Stimulated activated naive CD4-positive, alpha-beta T cell treated with Interleukin-2 at 50 U/mL for 16 hours (primary cell): ENCODE measurements at places on chromosomes 12 and 14.

DNA sequence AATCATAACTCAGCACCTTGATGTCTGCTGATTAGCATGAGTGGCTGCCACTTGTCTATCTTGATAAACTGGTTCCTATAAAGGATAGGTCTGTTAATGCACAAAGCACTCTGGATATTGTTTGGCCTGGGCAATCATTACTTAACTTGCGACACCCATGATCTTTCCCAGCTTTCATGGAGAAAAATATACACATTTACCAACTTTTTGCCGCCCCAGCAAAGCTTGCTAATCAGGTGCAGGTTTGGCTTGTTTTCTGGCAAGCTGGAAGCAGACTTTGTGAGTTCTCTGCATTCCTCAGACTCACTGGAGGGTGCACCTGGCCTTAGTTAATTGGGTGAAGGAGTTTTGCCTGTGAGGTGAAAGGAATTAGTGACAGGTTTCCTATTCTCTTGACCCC is 1126.4 kb upstream of the FLRT2 start:
- DNase-seq, result no peak

DNA sequence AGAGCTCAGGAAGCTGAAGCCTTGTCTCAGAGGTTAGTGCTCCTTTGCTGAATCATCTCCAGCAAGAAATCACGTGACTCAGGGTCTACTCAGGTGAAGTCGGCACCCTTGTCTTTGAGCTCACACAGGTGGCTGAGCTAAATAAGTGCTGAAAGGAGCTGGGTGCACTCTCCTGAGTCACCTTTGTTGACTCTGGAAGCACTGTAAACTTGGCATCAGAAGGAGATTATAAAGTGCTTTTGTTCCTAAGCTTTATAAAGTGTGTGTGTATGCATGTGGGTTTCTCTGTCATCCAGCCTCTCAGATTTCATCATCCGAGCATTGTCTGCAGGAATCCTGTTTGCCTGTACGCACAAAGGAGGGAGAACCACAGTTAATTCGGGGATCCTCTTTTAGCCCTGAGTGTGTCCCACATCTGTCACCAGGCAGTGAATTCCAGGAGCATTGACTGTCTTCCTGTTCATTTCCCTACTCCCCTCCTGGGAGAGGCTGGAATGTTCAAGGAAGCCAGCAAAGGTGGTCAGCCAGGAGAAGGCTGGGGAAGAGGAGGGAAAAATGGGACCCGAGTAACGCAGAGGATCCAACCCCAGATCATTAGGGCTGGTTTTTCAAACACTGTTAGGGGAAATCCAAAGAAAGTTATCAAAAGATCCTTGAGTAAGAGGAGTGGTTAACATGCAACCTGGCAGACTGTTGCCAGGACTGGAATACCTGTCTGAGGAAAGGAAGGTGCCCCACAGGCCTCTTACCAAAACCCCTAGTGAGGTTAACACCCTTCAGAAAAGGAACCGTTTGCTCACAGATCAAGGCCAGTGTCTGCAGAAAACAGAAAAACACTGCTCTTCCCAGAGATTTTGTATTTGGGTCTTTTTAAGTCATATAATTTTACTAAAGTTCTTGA is 157.5 kb upstream of the HIF1A start:
- peak; percentile 26 for DNase-seq

GRCh38 chr14:50285861-50286260 is 26.2 kb downstream of the L2HGDH start:
- DNase-seq, result no peak

DNA sequence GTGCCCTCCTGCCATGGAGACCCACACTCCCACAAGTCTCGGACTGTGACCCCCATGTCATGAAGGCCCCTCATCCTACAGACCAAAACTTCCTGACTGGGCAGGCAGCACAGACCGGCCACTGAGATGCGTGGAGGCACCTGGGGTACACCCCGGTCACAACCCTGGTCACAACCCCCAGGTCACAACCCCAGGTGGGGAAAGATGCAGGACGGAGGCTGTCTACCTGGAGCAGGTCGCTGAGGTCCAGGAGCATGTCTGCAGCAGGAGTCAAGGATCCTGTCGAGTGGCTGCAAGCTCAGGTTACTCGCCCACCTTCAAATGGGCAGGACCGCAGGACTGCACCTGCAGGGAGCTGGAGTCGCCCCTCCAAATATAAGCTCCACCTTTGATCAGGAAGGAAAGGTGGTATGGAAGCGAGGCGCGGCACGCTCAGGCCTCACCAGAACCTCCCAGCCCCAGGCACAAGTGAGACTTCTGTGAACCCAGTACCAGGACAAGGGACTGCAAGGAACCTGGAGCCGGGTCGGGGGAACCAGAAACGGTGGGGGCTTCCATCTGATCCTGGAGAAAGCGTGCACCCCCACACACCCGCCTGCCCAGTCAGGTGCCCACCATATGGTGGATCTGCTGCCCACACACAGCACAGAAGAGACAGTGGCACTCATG is 8.1 kb downstream of the BTBD6 start:
- DNase-seq, result no peak

DNA sequence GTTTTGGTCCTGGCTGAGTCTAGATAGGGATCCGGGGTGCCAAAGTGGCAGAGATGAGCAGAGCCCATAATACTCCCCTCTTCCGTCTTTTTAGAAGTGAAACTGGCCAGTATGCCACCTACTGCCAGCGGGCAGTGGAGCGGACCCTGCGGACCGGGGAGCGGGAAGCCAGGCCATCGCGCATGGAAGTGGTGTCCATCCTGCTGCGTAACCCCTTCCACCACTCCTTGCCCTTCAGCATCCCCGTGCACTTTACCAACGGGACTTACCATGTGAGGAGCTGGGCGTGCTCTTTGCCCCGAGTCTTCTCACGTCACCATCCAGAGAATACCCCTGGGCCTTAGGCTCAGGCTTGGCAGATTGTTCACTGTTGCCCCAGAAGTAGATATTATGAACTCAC is 21.0 kb downstream of the PIGH start:
- no peak for DNase-seq

DNA sequence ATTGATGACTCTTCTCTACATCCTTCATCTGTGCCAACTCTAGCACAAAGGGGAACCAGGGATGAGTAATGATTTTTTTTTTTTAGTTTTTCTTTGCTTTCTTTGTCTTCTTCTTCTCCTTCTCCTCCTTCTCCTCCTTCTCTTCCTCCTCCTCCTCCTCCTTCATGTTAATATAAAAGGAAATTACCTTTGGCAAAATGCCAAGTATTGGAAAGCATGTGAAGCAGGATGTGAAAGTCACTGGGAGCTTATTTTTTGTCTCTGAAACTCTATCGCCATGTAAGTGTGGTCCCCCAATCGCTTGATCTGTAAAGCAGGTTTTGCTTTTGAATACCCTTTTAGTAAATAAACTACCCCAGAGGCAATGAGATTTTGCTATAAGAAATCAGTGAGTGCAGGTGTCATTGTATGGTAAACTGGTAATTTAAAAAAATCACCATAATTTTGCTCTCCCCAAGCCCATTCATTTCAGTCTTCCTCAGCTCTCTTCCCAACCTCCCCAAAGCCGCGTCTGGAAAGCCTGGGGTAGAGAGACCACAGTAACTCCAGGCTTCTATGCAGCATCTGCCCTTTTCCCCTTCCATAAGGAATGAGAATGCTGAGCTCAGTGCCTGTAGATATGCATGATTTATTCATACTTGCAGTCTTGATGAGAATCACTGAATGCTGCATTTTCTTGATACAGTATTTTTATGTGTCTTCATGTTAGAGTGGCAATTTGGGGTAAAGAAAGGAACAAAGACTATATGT is 388.7 kb downstream of the TMEM117 start:
- no peak for DNase-seq

DNA sequence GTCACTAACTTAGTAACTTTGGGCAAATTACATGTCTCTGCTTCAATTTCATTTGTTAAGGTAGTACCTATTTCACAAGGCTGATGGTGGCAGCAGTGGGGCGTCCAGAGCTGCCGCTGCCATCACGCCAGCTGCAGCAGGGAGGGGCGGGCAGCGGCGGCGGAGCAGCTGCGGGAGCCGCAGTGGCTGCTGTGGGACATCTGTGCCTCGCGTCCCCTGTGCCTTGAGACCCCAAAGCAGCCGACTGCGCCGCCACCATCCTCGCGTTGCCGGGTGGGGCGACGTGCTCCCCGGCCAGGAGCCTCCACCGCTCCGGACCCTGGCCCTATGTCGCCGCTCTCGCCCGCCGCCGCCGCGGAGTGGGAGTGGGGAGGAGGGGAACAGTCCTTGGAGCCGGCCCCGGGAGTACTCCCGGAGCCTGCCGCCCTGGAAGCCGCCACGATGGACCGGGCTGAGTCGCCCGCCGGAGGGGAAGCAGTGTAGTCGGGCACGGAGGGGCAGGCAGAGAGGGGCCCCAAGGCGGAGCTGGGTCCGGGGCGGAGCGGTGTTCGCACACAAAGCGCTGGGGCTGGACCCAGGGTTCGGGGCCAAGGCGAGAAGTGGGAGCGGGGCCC is 51.4 kb downstream of the A2M start:
- DNase-seq, result peak; percentile 35
